ENCODE measurements at places on chromosomes 5 and 9.
A peak's percentile ranks its signal among the peaks of the same experiment; 100 is the strongest.

- DNase-seq: no peak
Observed at GRCh38 chr9:129111528-129112151, 425 bp downstream of the PTPA start.

GRCh38 chr9:12719431-12719830 is 26.2 kb downstream of the TYRP1 start:
- DNase-seq: no peak

GRCh38 chr5:75028090-75028489 is 24.3 kb downstream of the GCNT4 start:
- no peak for DNase-seq

- DNase-seq: no peak
Observed at GRCh38 chr9:127388856-127389238, 8.1 kb upstream of the SLC2A8 start.

DNA sequence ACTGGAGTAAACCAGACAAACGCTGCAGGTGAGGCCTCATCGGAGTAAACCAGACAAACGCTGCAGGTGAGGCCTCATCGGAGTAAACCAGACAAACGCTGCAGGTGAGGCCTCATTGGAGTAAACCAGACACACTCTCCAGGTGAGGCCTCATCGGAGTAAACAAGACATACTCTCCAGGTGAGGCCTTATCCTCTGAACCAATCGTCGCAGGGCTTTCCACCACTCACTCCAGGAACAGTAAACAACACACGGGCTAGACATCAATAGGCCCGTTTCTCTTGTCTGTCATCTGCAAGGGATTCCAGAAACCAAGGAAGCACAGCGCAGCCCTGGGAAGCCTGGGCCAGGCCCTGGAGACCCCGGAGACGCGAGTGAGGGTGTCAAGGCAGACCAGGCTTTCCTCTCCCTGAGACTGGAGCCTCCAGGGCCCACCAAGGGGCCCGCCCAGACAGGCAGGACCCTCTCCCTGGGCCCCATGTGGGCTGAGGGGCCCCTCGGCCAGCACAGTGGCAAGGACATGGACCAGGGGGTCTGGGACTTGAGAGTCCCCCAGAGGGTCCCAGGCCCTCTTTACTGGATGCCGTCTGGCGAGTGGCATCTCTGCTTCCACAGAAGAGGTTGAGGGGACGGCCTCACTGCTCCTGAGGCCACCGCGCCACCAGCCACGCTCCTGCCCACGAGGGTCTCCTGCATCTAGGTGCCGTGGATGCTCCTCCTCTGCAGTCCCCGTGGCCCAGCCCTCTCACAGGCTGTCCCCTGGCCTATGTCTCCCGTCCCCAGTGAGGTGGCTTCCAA is 26.4 kb upstream of the NSMF start:
- no peak for DNase-seq

DNA sequence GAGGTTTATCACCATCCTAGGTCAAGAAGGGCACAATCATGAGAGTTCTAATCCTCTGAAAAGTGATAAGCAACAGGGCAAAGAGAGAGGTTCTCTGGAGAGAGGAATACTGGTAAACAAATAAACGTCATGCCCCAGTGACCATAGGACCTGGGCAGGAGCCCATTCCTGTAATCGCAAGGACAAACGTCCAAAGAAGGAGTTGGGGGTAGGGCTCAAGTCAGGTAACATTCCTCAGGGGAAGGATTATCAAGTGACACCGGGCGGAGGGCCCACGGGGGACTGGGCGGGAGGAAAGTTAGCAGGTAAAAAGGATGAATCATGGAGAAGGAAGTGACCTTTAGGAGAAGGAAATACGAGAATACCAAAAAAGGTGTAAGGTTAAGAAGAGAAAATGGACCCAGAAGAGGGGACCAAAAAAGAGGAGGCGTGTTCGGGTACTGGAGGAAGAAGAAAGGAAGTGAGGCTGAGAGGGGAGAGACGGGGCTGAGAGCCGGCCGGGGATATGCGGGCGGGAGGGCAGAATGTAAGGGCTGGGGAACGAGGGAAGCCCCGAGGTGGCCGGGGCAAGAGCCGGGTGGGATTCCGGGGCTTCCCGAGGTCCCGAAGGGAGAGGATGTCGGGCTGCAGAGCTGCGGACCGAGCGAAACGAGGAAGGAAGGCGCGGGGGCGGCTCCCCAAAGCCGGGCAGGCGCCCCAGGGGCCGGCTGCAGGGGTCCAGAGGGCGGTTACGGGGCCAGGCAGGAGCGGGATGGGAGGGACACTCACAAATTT is 583 bp downstream of the DIAPH1 start:
- no peak for DNase-seq

- DNase-seq: no peak
Observed at GRCh38 chr5:98365126-98365525, 408.3 kb upstream of the RGMB start.

- no peak for DNase-seq
Observed at GRCh38 chr5:53063176-53063575, 46.4 kb downstream of the MOCS2 start.

DNA sequence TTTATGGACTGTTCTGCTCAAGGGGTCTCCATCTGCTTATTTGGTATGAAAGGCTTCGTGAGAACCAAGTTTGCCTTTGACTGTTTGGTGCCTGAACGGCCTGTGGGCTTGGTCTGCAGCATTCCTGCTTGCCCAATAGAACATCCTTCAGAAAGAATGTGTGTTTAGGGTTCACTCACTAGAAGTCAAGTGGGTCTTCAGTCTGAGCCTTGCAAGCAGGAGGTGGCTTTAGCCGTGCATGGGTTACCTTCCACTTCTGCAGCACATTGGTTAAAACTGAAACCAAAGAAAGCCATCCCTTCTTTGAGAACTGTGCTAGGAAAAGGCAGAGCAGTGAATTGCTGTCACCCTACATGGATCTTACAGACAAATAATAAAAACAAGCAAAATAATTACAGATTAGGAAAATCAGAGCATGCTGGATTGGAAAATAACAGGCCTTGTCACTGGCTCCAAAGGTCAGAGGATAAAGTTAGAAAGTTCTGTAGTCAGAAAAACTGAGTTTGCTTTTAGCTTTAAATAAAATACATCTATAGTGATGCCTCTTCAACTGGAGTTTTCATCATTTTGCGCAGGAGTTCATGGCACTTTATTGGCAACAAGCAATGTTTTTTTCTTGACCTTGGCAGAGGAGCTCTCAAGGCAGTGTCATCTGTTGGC is 16.6 kb downstream of the WWC1 start:
- no peak for DNase-seq

DNA sequence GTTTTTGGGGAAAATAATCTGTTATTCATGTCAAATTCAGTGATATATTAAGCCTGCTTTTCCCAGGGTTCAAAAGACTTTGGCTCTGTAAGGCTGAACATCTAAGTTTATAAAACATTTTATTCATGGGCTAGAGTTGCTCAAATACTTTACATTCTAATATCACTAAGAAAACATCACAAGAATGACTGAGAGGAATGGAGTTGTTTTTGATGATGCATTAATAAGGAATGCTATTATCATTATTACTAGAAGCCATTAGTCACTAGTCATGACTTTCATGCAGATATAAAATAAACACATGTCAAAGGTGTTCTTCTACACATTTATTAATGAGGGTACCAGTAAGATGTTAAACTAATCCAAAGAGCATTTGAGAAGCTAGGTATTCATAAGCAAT is 185.5 kb upstream of the KCNN2 start:
- DNase-seq: peak; percentile 2

DNA sequence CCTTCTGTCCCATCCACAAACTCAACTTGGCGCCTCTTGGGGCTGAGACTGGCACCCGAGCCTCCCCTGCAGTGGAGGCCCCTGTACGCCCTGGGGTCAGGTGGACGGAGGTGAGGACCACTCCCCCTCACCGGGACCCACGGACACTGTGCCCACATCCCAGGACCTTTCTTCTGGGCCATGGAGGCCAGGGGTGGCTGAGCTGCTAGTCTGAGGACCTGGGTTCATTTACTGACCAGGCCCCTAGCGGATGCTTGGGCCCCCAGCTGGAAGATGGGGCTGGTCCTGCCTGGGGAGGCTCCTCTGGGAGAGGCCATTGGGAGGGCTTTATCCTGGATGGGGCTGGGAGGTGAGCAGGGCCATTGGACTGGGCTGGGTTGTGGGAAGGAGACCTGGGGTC is 16.9 kb upstream of the SLC6A19 start:
- DNase-seq: no peak

- DNase-seq: no peak
Observed at GRCh38 chr5:176413255-176413565, 3.1 kb downstream of the CLTB start.

DNA sequence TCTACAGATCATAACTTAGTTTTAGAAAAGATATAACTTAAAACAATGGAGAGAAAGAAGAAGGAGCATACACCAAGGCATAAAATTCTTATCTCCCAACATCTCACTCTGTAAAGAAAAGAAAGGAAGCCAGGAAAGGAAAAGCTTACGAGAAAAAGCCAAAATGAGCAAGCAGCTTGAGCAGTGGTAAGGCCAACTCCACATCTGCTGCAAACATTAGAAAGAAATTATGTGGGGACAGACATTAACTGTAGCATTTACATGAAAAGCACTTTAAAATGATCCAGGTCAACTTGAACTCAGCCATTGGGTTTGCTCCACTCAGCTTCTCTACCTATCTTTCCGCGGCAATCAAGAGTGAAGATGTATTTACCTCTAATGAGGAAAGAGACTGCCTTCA is 176.9 kb downstream of the BNC2 start:
- no peak for DNase-seq

DNA sequence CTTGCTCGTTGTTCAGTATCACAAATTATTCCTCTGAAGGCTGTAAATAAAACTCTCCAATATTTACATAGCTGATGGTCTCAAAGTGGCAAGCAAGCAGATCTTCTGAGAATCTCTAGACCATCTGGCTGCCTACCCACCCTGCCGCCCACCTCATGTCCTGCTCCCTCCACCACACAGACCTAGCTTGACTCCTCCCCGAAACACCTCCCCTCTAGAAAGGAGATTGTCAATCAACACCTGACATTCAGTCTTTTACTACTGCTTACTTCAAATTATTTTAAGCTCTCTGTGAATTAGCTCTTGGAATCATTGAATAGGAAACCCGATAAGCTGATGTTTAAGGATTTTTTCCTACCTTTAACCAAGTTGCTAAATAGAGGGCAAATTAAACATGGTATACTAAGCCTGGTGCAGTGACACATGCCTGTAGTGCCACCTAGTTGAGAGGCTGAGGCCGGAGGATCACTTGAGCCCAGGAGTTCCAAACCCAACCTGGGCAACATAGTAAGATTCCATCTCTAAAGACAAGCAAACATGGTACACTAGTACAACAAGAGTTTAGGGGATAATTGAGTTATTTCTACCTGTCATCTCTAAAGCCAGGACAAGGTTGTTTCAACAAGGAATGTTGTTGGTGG is 10.9 kb upstream of the SOWAHA start:
- DNase-seq: no peak

DNA sequence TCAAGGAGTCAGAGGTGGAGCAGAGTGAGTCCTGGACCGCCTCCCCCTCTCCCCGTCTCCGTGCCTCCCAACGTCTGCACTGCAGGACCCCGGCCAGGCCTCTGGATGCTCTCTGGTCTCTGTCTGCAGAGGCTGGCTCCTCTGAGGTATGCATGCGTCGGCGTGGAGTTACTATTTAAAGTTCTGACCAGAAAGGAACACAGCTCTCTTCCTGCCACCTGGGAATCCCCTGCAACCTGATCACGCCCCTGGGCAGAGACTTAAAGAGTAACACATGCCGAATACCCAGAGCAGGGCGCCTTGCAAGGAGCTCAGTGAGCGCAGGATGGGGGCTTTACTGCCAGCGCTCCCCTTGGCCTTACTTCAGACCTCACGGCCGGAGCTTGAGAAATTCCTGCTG is 16.0 kb downstream of the ANXA6 start:
- DNase-seq: no peak

DNA sequence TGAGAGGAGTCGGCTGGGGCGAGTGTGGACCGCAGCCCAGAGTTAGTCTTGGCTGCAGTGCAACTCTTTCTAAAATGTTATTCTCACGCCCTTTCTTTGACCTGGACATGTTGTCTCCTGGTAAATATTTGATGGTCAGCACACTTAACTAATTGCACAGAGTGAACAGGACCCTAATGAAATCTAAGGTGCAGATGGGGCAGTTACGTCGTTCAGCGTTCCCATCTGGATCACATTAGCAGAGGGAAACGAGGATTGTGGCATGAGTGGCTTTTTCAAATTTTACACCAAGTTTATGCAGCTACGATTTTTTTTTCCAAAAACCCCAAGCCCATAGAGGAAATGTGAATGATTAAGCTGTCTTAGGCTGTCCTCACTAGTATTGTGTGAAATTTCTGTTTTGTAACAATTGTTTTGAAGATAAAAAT is 483 bp downstream of the C9orf85 start:
- no peak for DNase-seq

- peak; percentile 21 for DNase-seq
Observed at GRCh38 chr9:89247431-89248353, 63.3 kb upstream of the CKS2 start.

GRCh38 chr5:75405296-75405695 is 68.3 kb downstream of the HMGCR start:
- no peak for DNase-seq

- no peak for DNase-seq
Observed at GRCh38 chr9:16010221-16010620, 457.4 kb downstream of the CCDC171 start.

DNA sequence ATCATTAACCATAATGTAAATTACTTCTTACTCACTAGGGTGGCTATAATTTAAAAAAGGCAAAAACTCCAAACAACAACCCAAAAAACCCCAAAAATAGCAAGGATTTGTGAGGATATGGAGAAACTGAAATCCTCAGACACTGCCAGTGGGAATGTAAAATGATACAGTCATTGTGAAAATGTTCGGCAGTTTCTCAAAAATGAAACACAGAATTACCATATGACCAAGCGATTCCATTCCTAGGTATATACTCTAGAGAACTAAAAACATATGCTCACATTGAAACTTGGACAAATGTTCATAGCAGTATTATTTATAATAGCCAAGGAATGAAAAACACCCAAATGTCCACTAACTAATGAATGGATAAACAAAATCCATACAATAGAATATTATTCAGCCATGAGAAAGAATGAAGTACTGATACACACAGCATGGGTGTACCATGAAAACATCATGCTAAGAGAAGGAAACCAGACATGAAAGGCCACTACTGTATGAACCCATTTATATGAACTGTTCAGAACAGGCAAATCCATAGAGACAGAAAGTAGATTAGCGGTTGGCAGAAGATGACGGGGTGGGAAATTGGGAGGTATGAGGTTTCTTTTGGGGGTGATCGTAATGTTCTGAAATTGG is 119.1 kb downstream of the MAPKAP1 start:
- no peak for DNase-seq
